ENCODE measurements at places on chromosomes 4 and X.
A peak's percentile ranks its signal among the peaks of the same experiment; 100 is the strongest.

GRCh38 chrX:148193759-148194158 is 212.6 kb downstream of the FMR1NB start:
- DNase-seq, result no peak

- DNase-seq, result no peak
Observed at GRCh38 chr4:160316036-160316435, 1213.2 kb downstream of the RAPGEF2 start.

- DNase-seq, result peak; percentile 64
Observed at GRCh38 chrX:120604361-120604782, 471 bp downstream of the MCTS1 start.

DNA sequence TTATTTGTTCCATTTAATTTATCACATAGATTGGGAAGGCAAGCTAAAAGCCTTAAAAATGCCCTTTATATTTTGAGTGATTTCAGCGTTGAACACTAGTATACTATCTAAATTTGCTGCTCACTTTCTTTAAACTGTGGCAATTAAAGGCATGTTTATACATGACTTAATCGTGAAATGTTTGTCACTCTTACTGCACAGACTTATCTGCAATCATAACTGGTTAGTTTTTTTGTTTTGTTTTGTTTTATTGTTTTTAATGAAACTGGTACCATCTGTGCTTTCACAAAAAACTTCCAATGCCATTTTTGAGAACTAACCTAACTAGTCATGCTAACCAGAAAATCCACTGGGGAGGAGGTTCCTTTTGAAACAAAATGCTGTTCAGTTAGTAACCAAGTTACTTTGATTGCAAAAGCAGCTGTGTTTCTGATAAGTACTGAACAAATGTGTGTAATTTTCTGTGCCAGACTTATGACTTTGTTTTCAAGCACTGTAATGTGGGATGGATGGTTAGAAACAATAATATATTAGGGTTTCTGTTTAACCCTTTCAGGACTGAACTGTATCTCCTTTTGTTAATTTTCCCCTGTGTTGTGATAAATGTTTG is 56.1 kb downstream of the CCKAR start:
- DNase-seq, result no peak

DNA sequence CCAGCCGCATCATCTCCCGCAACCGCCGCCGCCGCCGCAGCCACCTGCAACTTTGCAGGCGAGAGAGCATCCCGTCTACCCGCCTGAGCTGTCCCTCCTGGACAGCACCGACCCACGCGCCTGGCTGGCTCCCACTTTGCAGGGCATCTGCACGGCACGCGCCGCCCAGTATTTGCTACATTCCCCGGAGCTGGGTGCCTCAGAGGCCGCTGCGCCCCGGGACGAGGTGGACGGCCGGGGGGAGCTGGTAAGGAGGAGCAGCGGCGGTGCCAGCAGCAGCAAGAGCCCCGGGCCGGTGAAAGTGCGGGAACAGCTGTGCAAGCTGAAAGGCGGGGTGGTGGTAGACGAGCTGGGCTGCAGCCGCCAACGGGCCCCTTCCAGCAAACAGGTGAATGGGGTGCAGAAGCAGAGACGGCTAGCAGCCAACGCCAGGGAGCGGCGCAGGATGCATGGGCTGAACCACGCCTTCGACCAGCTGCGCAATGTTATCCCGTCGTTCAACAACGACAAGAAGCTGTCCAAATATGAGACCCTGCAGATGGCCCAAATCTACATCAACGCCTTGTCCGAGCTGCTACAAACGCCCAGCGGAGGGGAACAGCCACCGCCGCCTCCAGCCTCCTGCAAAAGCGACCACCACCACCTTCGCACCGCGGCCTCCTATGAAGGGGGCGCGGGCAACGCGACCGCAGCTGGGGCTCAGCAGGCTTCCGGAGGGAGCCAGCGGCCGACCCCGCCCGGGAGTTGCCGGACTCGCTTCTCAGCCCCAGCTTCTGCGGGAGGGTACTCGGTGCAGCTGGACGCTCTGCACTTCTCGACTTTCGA is 654 bp downstream of the ATOH1 start:
- DNase-seq, result peak; percentile 36

DNA sequence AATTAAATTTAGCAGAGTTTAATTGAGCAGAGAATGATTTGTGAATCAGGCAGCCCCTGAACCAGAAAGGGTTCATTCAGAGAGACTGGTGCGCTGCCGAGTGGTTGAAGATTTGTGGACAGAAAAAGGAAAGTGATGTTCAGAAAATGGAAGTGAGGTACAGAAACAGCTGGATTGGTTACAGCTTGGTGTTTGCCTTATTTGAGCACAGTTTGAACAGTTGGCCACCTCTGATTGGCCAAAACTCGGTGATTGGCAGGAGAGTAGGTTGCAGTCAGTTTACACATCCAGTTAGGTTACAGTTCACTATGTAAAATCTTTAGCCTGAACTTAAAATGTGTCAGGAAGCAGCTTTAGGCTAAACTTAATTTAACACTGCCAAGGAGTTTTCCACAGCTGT is 14.9 kb downstream of the MID1IP1 start:
- no peak for DNase-seq

GRCh38 chrX:150848914-150849365 is 49.5 kb downstream of the CD99L2 start:
- peak; percentile 67 for DNase-seq

GRCh38 chr4:168019019-168019651 is 73.2 kb upstream of the ANXA10 start:
- no peak for DNase-seq

- DNase-seq, result no peak
Observed at GRCh38 chrX:108148524-108148923, 56.9 kb downstream of the ATG4A start.

DNA sequence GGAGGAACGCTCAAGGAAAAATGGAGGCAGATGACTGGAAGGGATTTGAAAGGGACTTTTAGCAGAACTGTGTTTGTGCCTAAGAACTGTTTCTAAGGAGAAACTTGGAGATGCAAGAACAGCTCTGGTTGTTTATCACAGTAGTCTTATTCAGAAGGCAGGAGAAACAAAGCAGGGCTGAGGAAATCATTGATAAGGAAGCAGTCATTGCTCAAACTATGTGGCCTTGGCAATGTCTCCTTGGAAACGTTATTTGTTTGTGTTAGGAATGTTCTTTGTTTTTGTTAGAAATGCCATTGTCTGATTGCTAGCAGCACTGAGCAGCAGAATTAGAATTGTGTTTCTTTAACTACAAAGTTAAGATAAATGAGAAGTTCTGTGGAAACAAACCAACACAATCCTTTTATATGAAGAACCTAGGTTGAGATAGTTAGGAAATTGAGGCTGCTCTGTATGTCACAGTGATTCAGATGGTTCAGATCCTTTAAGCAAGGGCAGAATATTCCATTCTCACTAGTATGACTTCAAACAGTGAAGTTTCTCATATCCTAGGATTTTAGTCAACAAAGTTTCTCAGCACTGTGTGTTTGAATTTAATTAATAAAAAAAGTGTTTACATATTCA is 1191.3 kb upstream of the IGFBP7 start:
- no peak for DNase-seq

DNA sequence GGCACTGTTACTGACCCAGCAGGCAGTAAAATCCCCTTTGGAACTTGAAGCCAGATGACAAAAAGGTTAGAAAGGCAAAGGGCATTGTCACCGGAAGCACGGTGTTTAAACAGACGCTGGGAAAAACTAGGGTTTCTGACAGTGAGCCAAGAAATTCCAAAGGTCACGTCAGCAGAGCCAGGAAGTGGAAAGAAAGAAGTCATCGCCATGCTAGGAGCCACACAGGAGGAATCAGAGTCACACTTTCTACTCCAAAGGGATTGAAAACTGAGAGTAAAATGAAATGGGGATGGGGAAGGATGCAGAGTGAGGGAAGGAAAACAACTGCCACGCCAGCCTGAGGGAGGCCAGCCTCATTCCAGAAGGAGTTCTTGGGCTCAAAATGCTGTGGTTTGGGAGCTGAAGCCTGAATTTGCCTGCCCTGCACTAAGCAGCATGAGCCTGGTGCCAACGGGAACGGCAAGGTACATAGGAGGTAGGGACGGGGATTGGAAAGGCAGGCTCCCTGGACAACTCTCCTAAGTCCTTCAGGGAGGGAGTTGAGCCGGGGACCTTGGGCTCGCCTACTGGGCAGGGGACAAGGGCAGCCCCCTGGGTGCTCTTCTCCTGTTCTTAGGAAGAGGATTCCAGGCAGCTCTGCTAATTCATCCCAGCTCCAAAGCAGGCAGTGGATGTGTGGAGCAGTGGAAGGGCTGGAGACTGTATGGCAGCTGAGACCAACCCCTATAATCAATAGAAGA is 66.8 kb downstream of the SOWAHB start:
- no peak for DNase-seq

- DNase-seq, result no peak
Observed at GRCh38 chr4:138398322-138398721, 156.2 kb upstream of the SLC7A11 start.

DNA sequence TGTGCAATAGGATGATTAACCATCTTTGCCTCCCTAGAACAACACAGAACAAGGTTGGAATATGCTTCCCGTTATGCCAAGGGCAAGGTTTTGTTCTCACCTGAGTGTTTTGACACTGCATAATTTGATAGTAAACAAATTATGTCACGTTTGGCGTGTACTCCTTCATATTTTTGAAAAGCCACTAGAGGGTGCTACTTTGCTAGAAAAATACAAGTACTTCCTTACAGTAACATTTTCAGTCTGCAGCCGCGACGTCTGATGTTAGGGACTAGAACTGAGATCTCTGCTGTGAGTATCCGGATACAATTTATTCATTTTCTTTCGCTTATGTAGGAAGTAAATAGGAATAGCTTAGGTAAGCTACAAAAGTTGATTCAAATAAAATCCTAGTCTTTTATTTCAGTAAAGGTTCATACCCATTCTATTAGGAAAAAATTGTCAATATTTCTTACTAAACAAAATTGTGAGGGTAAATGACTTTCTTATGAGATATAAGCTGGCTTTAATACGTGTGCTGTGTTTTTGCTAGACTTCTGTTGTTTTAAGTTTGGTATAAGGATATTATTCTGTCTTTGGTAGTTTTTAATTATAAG is 181.1 kb upstream of the WDFY3 start:
- peak; percentile 82 for DNase-seq

DNA sequence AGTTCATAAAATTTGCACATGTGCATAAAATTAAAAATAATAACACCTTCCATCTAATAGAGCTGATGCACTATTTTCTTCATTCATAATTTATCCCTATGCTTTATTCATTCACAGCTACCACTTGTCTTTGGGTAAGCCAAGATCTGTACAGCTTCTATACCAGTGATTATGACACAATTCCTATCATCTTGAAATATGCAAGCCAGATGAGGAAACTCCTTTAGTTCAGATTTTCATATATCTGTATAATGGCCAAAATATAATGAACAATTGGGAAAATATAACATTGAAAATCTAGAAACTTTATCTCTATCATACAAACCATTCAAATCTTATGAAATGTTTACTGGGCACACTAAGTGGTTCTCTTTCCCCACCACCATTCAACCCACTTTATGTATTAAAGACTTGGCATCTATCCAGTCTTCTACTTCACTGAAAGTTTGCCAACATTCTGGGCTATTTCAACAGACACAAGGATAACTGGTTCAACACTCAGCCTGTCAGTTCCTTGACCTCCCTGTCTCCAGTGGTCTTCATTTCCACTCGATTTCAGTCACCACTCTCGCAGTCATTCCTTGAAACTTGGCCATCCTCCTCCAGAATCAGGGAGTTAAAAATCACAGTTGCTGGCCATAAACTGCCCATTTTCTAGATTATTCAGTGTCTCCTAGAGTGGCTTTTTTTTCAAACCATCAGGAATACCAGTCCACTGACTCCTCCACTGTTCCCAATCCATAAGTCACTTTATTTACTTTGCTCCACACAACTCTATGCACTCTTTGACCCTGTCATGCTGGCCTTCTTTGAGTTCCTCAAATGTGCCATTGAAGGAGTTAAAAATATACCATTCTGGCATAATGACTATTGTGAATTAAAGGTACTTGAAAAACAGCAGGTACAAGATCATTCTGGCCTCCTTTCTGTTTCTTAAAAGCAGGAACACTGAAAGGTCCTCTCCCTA is 85.5 kb downstream of the CAMK2D start:
- peak; percentile 18 for DNase-seq

DNA sequence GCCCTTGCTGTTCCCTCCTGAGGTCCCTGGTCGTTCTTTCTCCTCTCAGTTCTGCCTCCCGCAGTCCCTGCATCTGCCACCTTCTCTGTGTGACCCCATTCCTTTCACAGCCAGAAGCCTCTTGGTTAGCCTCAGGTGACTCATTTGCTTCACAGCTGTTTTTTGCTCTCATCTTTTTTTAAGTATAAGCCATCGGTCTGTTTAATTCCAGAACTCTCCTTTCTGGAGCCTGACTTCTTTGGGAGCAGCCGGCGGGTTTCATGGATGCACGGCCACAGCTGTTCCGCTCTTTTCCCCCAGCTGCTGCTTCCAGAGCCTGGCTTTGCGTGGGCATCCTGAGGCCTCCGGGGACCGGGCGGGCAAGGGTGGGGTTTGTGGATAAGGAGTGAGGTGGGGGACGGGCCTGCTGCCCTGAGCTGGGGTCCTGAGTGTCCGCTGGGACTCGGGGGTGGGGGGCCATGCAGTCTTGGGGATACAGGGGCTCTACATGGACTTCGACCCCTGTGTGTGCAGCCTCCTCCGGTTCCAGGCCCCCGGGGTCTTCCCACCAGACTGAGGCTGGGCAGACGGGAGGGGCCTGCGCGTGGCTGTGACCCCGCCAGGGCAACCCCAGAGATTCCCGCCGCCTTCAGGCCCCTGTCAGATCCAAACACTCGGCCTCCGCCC is 46.7 kb downstream of the PCGF3 start:
- no peak for DNase-seq

GRCh38 chr4:88001871-88002270 is 5.6 kb upstream of the PKD2 start:
- DNase-seq, result no peak

DNA sequence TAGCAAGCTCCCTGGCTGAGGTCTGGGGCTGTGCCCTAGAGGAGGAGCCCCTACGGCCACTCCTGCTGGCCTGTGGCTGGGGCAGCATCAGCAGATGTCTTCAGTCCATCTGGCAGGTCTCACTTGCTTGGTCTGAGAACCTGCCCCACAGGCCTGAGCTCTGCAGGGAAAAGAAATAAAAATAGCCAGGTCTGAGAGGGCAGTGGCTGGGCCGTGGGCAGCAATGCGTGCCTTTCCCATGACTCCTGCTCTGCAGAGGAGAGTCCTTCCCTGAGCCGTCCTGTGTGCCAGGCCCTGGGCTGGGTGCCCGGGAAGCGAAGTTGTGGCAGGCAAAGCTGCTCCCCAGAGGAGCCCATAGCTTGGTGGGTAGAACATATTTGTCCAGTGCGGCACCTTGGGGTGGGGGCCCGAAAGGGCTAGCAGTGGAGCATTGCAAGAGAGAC is 11.3 kb upstream of the KIAA0232 start:
- no peak for DNase-seq

DNA sequence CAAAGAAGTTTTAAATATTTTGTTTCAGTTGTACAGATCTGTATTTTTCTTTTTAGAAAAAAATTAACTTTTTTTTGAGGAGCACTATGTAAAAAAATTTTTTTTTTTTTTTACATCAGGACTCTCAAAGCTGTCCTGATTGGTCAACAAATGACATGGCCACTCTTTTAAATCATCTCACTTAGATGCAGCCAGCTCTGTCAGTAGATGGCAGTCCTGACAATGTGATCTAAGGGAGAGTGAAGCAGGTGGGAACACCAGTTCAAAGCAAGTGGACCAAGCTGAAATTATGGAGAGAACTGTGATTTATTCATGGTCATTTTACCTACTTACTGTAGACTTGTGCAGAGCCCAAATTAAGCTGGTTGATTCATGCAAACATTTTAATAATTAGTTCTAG is 174.7 kb upstream of the GPRIN3 start:
- peak; percentile 70 for DNase-seq
